NCI-H2107 (cell line): ENCODE measurements at places on chromosomes 7 and 10.

GRCh38 chr7:115635376-115635775 lies 395.2 kb downstream of the TFEC start:
- no peak for DNase-seq

GRCh38 chr10:63713191-63714144 lies 192.3 kb downstream of the REEP3 start:
- peak; percentile 66 for DNase-seq

- DNase-seq, result no peak
These were observed 13.0 kb downstream of the ADAM12 start for GRCh38 chr10:126375299-126375698.

- DNase-seq, result no peak
These were observed 70.1 kb upstream of the RAB18 start for GRCh38 chr10:27433976-27434375.

DNA sequence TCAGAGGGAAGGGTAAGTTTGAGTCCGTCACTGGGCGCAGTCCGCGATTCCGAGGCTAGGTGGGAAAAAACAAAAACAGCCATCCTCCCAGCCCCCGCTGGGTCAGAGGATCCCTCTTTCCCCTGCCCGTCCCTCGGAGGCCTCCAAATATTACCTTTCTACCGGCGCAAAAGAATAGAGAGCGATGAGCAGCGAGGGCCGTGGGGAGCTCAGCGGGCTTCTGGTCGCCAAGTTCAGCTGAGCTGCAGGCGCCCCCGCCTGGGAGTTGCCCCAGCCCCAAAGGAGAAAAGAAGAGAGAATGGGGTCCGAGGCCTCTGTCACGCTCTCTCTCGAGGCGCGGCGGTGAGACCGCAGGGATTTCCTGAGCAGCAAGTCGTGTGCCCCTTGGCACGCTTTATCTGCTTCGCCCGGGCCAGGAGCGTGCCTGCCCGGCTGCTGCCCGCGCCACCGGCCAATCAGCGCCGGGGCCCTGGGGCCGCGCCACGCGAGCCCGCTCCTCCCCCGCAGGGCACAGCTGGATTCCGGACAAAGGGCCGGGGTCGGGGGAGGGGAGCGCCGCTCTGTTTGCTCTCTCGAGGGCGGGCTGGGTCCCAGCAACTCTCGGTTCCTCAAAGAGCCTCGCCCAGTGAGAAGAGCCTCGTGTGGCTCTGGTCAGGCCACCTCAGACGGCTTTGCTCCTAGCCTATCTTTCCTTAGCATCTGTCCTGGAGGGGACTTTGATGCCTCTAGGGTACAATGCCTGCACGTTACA lies at the start of gene NEUROG3:
Gene NEUROG3, minus strand, starts transcription at position 367 of the 751 bp plus-strand sequence. CDS start 379 bp downstream, outside the sequence.
- no peak for DNase-seq

DNA sequence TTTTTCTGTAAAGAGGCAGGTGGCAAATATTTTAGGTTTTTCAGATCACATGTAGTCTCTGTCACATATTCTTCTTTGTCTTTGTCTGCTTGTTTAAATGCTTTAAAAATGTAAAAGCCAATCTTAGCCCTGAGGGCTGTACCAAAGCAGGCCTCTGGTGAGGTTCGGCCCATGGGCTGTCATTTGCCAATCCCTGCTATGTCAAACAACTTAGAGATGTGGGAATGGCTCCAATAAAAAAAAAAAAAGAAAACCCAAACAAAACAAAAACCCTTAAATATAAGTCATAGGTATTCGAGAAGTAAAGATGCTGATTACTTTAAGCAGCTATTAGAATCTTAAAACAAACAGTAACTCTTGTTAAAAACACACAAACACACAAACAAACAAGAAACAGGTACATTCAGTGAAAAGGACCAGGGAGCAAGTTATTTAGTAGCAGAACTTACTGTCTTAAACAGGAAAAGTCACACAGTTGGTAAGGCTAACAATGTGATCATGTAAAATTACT lies 61.4 kb upstream of the NAMPT start:
- no peak for DNase-seq

DNA sequence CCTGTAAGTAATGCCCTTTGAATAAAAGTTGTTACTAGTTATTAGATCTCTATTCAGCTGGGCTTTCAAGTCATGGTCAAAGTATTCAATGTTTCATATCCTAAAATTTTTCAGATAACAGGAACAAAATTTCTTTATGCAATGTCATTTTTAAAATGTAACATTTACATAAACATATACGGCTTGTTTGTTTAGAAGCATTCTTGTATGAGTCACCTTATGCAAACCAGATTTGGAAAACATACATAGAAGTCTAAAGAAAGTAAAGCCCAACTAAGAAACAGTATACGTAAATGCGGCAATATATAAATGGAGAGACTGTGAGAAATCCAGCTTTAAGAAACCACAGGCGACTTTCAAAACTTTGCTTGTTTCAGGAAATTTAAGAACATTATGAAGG lies 10.5 kb downstream of the TMEM168 start:
- no peak for DNase-seq

- no peak for DNase-seq
These were observed 51.9 kb upstream of the BAIAP2L1 start for GRCh38 chr7:98452791-98453190.

- no peak for DNase-seq
These were observed 84.1 kb downstream of the GNAI1 start for GRCh38 chr7:80218723-80219122.

DNA sequence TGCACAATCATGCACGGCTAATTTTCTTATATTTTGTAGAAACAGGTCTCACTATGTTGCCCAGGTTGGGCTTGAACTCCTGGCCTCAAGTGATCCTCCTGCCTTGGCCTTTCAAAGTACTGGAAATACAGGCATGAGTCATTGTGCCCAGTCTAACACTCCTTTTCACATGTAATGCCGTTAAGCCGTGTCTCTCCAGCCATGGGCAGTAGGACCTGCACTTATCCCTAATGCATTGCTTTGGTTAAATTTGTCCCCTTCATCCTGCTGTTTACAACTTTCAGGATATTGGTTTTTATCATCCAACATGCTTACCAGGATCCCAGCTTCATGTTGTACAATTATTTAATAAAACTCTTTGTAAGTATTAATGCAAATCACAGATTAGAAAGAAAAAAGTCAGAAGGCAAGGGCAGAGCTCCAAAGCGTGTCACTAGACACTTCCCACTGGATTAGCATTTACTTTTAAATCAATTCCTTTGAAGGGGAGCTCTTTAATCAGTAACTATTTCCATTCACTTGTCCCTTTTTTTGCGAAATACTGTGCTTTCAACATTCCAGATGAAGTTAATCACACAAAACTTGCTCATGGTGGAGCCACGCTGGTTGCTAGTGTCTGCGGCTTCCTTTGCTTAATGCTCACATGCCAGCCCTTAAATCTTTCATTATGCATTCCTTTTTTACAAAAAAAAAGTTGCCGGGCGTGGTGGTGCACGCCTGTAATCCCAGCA lies 256.0 kb upstream of the AUTS2 start:
- no peak for DNase-seq

DNA sequence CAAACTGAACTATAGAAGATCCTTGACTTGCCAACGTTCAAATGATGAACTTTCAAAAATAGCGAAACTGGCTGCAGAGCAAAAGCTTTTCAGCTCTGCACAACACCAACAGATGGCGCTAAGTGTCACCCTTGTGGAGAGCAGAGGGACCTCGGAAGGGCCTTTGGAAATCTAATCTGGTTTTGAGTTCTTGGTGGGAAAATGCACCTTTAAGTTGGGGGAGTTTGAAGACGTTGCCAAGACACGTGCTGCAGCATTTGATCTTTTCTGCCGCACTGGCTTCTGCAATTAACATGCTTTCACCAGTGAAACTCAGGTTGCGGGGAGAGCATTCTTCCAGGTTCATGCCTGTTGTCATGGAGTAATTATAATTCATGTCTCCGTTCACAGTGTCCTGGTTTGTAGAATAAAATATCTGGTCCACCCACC lies 26.3 kb upstream of the WDR11 start:
- DNase-seq, result no peak

GRCh38 chr10:104122225-104123107 lies 495 bp downstream of the SFR1 start:
- DNase-seq, result no peak

DNA sequence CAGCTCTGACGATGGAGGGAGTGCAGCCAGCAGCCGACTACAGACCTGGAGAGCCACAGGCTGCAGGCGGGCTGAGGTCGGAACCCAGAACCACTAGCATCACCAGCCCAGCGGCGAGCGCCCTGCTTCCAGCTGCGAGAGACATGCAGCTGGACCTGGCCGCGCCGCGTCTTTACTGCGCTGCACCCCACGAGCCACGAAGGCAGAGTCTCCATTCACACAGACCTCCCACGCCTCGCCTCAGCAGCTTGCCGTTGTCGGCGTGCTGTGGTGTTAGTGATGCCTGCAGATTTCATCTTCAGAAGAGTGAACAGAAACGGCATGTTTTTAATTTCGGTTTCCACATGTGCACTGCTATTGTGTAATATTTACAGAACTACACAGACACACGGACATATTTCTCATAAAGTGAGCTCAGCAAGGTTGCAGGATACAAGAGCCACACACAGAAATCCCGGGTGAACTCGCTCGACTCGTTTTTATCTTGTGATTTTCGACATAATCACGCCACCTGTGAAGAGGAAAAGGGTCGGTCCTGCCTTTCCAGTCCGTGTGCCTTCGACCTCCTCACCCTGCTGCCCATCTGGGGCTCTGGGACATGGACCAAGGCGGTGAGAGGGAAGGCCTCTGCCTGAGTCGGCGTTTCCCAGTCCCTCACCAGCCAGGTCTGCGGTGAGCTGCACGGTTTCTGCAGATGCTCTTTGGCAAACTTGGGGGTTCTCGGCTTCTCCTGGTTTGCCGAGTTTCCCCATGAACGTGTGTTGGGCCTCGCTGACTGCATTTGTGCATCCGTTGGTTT lies 252.2 kb downstream of the ELFN1 start:
- no peak for DNase-seq

DNA sequence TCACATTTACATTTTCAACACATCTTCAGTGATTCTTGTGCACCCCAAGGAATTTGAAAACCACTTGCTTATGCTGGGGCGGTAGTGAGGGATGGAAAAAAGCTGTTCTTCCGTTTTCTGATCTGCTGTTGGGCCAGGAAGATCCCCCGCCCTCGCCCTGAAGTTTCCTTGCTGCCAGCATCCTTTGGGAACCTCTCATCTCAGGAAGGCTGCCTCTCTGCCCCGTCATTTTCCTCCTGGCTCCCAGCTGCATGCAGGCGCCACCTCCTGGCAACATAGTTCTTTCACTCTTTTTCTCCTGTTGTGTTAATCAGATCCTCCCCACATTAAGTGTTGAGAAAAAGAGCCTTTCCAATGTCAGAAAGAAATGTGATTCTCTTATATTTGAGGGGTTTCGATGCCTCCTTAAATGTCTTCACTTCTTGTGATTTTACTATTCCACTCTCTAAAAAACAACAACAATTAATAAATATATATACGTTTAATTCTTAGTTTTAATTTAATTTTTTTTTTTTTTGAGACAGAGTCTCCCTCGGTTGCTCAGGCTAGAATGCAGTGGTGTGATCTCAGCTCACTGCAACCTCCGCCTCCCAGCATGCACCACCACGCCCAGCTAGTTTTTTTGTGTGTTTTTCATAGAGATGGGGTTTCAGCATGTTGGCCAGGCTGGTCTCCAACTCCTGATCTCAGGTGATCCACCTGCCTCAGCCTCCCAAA lies 122.9 kb downstream of the RALA start:
- DNase-seq, result peak; percentile 40

- DNase-seq, result no peak
These were observed 18.4 kb upstream of the ZCCHC24 start for GRCh38 chr10:79463578-79464496.

- no peak for DNase-seq
These were observed 72.3 kb downstream of the AMZ1 start for GRCh38 chr7:2760098-2760889.

GRCh38 chr7:128911423-128912031 lies 1.0 kb upstream of the KCP start:
- no peak for DNase-seq

DNA sequence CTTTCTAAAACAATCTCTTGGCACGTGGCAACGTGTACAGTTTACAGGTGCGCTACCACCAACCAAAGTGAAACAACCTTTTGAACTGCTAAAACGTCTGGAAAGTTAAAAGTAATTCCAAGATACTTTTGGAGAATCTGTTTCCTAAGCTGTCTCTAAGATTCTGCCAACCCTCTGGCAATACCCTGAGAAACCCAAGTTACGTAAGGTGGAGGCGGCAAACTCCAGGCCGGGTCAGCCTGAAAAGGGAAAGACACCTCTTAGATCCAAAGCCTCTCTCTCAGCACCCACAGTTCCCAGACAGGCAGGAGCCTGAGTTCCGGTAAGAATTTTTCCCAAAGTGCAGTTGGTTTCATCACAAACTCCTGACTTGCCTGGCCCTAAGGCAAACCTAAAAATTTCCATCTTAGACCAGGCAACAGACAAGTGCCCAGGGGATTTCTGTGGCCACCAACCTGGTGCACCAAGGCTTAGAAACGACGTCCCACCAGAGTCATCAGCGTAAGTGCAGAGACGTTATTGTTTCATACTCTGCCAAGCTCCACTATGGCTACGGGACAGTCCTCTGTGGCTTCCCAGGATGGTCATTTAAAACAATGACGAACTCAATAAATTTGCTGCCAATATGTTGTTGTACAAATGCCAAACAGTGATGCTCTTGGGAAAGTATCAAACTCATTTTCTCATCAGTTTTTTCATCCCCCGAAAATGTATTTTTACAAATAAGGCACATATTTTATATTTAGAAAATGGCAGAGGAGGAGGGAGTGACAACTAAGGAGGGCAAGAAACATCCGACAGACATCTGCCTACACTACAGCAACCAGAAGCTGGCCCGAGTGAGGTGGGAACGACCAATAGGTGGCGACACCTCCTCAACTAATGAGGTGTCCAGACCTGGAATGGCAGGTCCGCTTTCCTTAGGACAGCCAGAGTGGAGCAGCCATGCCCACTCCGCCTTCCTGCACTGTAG lies 205.8 kb upstream of the FRMD4A start:
- no peak for DNase-seq
